HS-5 (cell line): ENCODE measurements at places on chromosomes 7 and 10.
A peak's percentile ranks its signal among the peaks of the same experiment; 100 is the strongest.

DNA sequence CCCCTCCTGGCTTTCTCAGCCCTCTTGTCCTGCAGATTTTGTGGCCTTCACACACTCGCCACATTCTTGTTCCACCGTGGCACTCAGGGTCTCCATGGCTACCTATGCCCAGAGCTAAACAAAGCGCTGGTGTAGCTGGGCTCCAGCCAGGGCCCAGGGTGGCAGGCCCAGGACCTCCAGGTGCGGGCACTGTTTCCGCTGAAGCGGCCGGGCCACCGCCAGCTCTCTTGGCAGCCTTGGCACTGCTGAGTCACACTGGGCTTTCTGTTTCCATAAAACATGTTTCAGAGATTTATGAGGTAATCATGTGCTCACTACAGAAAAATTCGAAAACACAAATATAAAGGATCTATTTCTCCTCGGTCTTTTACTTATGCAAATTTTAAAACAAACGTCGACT lies 51.3 kb downstream of the AOC1 start:
- DNase-seq = peak; percentile 46

DNA sequence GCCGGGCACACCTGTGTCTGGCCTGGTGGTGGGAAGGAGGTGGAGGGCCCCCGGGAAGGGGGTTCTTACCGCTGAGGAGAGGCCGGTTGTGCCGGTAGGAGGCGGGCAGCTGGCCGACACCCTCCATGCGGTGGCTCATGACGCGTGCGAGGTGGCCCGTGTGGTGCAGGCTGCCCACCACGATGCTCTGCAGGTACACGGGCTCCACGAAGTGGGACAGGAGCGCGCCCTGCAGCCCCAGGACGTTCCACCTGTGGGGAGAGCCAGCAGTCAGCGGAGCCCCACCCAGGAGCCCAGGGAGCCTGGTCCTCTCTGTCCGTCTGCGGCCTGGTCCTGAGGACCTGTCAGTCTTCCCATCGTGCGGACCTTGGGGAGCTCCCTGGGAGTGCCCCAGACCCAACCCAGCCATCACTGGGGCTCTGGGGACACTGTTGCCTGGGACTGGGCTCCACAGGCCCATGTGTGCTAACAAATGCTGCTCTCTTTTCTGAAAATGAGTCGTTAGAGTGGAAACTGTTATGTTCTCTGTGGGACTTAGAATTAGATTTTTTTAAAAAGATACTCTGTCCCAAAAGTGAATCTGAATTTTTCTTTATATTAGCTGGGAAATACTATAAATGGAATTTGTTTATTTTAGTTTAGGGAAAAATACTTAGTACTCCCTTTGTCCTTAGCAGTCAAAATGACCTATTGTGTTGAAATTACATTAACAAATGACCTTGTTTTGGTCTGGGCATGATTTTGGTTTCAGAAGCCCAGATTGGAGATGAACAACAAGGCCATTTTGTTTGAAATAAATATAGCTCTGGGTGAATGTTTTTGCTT lies 143.9 kb downstream of the WDR37 start:
- DNase-seq = no peak

DNA sequence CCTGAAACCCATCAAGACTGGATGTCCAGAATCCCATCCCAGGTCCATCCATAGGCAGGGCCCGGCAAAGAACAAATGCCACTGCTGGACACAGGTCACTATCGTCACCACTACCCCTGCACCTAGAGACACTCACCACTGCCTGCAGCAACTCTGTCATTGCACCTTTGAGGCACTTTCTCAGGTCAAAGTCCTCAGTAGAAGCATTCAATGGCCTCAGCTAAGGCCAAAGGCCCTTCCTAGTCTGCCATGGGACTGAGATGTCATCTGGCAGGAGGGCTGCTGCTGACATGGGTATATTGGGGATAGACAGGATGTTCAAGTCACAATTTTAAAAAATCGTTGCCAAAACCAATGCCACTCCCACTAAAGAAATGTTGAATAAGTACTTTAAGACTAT lies 58.7 kb downstream of the GPAM start:
- DNase-seq = no peak

DNA sequence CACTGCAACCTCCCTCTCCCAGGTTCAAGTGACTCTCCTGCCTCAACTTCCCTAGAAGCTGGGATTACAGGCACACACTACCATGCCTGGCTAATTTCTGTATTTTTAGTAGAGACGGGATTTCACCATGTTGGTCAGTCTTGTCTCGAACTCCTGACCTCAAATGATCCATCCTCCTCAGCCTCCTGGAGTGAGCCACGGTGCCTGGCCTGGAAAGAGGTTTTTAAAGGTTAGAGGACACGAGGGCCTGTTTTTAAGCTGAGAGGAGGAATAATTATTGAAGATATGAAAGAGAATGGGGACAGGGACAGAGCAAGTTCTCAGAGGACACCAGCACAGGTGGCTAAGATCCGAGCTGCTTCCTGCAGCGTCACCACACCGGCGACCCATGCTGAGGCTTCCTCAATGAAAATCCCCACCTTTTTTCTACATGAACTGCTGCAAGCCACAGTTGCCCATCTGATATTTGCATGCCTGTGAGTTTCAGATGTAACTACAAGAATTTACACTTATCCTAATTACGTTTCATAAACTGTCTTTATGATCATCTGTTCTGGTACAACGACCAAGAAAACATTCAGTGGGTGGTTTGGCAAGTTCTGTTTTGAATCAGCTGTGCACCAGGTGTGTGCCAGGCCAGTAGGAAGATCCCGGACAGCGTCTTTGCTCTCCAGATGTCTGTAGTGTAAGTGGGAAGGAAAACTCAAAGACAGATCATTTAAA lies 76.0 kb downstream of the HIP1 start:
- DNase-seq = no peak

DNA sequence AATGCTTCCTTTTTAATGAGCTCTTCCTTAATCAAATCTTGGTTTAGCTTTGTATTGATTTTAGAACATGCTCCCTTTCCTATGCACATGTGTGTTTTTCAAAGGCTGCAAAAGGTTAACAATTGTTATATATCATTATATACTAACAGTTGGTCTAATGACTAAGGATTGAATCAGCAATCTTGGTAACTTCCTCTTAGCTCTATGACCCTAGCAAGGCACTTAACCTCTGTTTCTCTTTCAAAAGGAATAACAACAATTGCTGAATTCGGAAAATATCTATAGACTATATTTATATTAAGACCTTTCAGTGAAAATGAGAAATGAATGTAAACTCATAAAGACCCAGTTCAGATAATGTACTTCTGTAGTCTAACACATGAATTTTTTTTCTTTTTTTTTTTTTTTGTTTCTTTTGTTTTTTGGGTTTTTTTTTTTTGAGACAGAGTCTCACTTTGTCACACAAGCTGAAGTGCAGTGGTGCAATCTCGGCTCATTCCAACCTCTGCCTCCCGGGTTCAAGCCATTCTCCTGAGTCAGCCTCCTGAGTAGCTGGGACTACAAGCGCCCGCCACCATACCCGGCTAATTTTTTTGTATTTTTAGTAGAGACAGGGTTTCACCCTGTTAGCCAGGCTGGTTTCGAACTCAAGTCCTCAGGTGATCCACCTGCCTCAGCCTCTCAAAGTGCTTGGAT lies 48.8 kb downstream of the HOXA1 start:
- DNase-seq = peak; percentile 88
